ENCODE measurements at places on chromosomes 16 and 17. TPM values are rescaled to one million over a fixed set of nuclear protein-coding genes. Genes with fewer than 3 reads are reported as not detected.

GRCh38 chr16:67551972-67552371 lies 10.4 kb upstream of the CTCF start:
- no peak for DNase-seq

- DNase-seq = no peak
Measured at GRCh38 chr16:1992704-1993317, 3.0 kb downstream of the SYNGR3 start.

AKAP10 gene
- 44.8 TPM for total RNA-seq

- DNase-seq = no peak
Measured at GRCh38 chr17:627051-627450, 87.6 kb downstream of the VPS53 start.

DNA sequence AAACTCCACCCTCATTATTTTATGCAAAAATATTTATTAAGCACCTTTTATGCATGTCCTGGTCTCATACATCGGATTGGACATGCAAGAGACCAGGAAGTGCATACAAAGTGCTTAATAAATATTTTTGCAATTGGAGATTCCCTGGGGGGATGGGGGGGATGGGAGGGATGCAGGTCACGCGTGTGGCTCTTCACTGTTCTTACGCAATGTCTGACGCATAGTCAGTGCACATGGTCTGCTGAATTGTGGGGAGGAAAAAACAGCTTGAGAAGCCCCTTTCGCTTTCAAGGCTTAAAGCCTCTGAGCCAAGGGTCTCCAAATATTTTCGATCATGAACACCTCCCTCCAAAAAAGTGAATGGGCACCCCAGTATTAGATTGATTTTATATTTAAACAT lies 96.7 kb upstream of the XYLT1 start:
- DNase-seq = no peak

VWA3A gene
- total RNA-seq = 0.32 TPM

PROCA1 gene
- total RNA-seq = 4.5 TPM

DNA sequence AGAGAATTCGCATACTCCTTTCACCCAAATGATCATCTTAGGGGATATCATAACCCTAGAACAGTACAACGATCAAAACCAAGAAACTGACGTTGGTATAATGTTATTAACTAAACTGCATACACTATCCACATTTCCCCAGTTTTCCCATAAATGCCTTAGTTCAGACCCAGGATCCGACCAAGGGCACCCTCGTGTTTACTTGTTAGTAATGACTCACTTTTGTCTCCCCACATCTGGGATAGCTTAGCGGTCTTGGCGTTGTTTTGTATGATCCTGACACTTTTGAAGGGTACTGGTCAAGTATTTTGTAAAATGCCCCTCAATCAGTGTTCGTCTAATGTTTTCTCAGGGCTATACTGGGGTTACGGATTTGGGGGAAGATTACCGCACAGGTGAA lies 8.0 kb downstream of the HS3ST3A1 start:
- no peak for DNase-seq

GRCh38 chr17:29583324-29584248 lies 5.9 kb downstream of the GIT1 start:
- no peak for DNase-seq

- DNase-seq = no peak
Measured at GRCh38 chr16:4839942-4840341, 7.1 kb downstream of the GLYR1 start.

DNA sequence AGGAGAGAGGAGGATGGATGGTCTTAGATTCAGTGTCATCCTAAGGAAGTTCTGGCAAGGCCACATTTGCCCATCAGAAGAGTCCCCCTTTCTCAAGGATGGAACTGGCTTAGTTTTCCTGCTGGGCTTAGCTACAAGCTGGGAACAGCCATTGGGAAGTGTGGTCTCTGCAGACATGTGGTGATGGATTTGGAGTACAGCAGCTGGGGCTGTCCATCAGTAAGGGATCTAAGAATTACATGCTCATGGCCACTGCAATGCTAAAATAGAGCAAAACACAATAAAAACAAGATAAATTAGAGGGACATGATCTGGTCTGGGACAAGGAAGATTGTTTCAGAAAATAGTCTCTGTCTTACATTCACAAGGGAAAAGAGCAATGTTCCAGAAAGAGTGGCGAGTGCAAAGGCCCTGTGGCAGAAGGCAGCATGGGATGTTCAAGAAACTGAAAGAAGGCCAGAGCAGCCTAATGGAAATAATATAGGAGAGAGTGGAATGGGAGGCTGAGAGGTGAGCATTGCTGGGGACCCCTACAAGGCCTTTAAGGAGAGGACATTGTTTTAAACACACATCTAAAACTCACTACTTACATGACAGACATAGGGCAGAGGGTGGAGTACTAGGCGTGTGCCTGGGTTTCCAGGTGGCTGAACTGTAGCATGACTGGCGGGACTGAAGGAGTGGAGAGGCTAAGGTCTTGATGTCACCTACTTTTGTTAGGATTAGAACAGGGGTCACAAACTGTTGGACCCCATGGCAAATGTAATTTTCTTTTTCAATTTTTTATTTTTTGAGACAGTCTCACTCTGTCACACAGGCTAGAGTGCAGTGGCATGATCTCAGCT lies 17.0 kb upstream of the TOX3 start:
- DNase-seq = no peak

CHST6 gene
- 0.20 TPM for total RNA-seq

- no peak for DNase-seq
Measured at GRCh38 chr16:76529120-76529519, 251.9 kb downstream of the CNTNAP4 start.

GRCh38 chr17:67417507-67417906 lies 40.4 kb downstream of the PITPNC1 start:
- DNase-seq = no peak

DNA sequence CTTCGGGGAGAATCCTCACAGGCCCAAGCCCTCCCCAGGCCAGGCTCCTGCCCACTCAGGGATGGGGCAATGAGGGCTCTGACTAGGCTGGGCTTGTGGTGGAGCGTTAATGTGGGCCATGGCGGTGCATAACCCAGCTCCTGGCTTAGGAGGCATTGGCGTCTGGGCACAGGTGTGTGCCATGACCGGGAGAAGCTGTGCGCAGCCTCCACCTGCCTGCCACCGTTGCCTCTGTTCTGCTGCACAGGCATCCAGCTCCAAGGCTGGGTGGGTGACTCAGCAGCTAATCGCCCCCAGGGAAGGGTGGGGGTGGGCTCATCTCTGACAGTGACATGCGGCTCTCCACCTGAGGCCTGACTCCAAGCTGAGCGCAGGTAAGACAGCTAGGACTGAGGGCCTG lies 3.5 kb upstream of the ARHGAP27 start:
- no peak for DNase-seq

GRCh38 chr16:52578007-52578828 lies 31.3 kb upstream of the TOX3 start:
- no peak for DNase-seq

DNA sequence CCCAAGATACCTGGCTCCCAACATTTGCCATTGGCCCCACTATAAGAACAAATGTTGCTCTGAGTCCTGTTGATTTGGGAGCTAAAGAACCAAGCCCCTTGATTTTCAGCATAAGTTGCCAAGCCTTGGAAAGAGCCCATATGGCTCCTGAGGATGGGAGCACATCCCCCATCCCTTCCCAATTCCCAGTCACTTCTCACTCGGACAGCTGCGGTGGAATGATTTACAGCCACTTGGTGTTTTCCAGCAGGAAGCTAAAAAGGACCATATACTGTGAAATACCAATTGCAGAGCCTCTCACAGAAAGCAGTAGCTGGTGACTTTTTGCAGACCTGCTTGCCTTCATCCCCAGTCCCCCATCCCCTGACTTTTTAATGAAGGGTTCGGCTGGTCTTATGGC lies 524.6 kb downstream of the GRIN2A start:
- DNase-seq = no peak

TBC1D3C gene
- not detected for total RNA-seq

TMC5 gene
- total RNA-seq = 46.8 TPM

- DNase-seq = no peak
Measured at GRCh38 chr16:79597277-79598062, 3.1 kb downstream of the MAF start.

SLC43A2 gene
- 27.0 TPM for total RNA-seq

DNA sequence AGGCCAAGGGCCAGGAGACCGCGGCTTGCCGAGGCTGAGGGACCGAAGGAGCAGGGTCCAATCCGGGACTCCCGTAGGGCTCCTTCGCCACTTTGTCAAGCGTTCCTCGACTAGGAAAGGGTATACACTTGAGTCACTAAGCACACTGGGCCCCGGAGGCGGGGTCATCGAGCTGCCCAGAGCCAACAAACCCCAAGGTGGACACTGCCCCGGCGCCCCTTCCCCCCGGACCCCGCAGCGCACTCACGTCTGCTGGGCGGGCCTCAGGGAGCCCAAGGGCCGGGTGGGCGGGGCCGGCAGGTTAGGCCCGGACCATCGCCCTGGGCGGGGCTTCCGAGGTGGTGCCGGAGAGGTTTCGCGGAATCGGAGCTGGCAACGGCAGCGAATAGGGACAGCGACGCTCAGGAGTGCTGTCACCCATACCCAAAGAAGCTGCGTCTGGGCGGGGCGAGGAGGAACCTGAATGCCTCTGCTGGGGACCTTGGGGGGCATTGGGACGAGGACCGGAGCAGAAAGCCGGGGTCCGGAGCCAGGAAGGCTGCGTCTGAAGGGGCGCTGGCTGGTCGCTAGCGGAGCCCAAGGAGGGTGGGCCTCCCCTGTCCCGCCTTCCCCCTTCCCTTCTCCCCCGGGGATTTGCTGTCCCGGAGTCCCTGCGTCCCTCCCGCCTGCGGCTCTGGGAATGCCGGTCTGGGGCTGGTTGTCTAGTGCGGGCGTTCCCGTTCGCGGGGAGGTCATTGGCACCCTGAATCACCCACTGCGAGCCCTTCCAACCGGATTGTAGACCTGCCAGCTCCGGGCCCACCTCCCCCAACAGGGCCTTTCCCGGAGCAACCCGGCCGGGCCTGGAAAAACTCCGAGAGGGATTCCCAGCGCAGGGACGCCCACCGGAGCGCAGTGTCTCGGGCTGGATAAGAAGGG lies 118.2 kb upstream of the SMURF2 start:
- DNase-seq = peak; percentile 55

DNA sequence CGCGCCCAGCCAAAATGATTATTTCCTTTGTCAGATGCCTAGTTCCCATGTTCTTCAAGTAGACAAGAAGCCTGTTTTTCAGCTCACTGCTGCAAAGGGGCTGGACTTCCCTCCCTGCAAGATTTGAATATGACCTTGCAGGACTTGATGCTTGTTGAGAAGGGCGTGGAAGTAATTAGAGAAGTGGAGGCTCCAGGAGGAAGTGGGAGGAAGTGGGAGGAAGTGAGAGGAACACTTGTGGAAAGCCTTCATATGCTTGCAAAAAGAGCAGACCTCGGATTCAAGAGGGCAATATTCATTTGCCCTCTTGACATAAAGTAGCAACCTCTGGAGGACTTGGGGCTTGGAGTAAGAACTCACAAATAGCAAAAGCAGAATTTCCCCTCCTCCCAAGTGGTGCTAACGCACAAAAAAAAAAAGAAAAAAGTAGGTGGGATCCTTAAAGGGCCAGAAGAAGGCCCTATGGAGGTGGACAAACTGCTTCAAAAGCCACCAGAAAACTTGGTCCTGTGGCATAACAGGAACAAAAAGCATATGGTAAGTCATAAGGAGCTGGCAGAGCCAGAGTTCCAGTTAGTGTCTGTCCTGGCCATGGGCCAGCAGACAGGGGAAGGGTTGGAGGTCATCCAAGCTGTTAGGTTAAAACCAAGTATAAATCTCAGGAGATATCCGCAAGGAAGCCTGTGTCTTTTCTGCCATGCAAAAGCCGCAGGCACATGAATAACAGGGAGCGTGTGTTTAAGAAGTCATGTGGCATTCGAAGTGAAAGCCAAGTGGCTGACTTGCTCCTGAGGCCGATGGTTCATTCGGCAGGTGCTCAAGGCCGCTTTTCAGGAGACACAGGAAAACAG lies 20.6 kb upstream of the PRKAR1A start:
- peak; percentile 25 for DNase-seq
